Stimulated activated CD4-positive, alpha-beta T cell treated with anti-CD3 and anti-CD28 coated beads, Interleukin-12 subunit alpha, Interleukin-12 subunit beta, amount 100 ng/mL, for 48 hours (primary cell): ENCODE measurements at places on chromosomes 7 and 10.
A peak's percentile ranks its signal among the peaks of the same experiment; 100 is the strongest.

DNA sequence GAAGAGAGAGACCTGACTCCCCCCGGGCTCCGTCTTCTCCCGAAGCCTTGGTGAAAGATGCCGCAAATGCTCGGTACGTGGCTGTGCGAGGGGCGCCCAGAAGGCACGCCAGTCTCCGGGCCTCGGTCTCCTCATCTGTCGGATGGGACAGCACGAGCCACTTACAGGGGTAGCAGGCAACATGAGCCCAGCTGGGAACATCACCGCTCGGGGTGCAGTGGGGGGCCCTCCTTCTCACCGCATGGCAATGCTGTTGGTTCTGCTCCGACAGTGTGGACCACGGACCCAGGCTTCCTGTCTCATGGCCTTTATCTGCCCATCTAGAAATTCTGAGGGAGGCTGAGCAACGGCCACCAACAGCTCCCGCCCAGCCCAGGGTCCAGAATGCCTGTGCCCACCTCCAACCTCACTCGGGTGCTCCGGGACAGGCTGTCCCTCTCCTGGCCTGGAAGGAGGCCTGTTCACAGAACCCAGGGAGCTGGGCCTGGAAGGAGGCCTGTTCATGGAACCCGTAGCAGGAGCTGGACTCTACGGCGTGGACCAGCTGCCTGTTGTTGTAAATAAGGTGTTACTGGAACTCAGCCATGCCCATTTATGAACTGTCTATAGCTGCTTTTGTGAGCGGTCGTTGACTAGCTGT lies 15.8 kb downstream of the ADAP1 start:
- DNase-seq = no peak

- DNase-seq = no peak
Observed at GRCh38 chr7:88867158-88867557, 71.6 kb upstream of the TEX47 start.

DNA sequence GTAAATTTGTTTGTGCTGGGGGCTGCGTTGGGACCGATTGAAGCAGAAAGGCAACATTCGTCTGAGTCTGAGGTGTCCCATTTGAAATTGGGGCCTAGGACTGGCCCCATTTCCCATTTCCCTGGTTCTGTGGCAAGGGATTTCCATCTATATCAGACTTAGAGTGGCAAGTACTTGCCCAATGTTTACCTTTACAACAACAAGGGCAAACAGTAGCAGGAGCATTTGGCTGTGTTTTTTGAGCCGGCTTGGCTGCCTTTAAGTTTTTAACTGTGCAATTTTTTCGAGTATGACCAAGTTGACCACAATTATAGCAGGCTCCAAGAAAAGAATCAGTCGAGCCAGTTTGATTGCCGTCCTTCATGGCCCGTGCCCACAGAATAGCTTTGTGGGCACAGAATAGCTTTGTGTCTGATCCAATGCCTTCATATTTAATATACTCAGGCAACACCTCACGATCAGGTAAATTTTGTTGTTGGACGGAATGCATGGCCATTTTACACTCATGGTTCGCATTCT lies 4.7 kb upstream of the CYP17A1 start:
- DNase-seq = no peak

DNA sequence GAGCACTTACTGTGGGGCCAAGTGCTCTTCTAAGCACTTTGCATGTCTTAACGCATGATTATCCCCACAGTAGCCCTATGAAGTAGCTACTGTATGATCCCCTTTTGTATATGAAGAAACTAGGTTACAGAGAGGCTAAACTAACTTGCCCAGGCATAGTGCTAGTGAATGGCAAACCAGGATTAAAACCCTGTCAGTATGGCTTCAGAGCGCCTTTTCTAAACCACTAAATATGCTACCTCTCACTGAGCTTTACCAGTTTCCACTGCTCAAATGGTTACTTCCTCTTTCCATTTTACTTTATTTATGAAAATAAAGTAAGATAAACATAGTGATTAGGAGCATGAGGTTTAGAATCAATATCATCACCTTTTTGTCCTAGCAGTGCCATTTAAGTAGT lies 73.6 kb downstream of the PODXL start:
- DNase-seq = no peak

DNA sequence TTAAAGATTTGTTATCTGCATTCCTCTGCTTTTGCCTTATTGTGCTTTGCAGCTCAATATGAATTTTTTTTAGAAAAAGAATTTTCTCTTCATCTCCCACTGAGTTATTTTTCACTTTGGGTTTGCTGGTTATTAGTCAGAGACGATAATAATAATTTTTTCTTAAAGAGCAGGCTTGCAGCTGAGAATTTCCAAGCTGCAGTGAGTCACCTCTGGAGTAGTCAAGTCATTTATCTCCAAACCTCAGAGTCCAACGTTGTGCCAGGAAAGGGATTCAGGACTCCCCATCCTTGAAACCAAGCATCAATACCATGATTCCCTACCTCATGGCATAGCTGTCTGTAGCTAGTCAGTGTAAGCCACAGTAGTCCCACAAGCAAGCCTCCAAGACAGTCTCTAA lies 15.2 kb upstream of the EGR2 start:
- DNase-seq = no peak

- DNase-seq = no peak
Observed at GRCh38 chr10:77909021-77909748, 17.4 kb downstream of the DLG5 start.

- DNase-seq = no peak
Observed at GRCh38 chr10:79270466-79271246, 76.6 kb upstream of the PPIF start.

DNA sequence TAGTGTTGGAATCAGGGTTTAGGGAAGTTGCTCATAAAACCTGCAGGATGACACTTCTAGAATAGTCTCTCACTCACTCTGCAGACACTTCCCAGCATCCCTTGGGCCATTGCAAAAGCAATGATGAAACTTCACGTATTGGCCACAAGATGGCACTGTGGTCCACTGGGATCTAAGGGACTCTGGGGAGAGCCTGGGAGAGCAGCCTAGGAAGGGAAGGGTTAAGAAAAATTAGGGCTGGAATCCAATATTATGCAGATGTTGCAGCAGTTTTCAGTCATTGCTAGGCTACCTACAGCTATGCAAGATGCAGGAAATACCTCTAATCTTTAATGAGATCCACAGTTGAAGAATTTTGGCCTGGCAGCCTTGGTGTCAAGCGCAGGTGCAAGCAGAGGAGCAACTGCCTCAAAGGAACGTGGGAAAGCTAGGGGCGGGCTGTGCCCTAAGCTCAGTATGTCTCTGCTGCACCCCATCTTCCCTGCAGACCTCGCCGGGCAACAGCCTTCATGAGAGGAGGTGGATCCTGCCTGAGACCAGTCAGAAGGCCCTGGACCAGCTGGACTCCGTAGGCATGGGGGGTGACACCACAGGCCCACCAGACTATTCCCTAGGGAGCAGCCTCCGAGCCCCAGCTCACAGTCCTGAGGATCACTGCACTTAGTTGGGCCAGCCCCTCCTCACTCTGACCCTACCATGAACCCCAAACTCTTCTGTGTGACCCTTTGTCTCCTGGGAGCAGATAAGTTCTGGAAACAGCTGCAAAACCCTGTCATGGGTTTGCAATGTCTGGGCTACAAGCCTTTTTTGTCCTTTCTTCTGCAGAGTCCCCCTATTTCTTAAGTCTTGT lies 127.9 kb upstream of the PRSS58 start:
- DNase-seq = peak; percentile 44

GRCh38 chr7:144468990-144469732 lies 65.7 kb upstream of the NOBOX start:
- no peak for DNase-seq

- DNase-seq = no peak
Observed at GRCh38 chr7:143890558-143890957, 11.4 kb downstream of the TCAF1 start.

GRCh38 chr7:69762821-69763352 lies 164.6 kb downstream of the AUTS2 start:
- no peak for DNase-seq

DNA sequence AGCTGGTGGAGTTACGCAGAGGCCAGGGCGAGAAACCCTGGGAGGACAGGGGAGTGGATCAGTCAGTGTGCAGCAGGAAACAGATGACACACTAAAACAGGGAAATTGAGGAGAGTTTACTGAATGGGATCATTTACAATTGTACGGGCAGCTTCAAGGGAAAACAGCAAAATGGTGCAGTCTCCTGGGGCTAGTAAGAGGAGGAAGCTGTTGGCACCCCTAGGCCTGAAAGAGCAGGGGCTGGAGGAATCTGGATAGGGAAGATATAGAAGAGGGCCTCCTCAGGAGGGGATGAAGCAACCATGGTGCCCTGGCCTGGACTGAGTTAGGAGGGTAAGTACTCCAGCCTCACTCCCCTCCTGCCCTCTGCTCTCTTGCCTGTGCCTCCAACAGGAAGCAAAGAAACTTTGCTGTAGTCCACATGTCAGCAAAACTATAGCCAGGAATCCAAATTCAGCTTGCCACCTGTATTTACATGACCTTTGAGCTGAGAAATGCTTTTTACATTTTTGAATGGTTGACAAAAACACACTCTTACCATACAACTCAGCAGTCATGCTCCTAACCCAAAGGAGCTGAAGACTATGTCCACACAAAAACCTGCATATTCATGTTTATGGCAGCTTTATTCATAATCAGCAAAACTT lies 52.3 kb upstream of the OPN4 start:
- no peak for DNase-seq

DNA sequence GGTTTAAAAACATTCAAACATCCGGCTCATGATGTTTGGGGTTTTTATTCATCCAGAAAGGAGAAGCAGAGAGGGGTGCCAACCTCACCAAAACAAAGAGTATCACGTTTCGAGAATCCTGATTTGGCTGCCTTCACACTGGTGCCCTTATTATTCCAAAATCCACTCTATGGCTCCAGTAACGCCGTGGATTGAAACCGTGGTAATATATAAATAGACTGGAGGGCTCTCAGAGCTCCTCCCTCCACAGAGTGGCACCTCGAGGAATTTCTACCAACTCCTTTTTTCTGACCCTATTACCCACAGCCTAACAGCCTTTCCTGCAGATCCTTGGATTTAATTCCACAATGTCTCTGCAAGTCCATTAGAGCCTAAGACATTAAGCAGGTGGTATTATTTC lies 353.6 kb downstream of the CRPPA start:
- DNase-seq = no peak

- DNase-seq = no peak
Observed at GRCh38 chr10:71811351-71811750, 38.0 kb upstream of the VSIR start.

DNA sequence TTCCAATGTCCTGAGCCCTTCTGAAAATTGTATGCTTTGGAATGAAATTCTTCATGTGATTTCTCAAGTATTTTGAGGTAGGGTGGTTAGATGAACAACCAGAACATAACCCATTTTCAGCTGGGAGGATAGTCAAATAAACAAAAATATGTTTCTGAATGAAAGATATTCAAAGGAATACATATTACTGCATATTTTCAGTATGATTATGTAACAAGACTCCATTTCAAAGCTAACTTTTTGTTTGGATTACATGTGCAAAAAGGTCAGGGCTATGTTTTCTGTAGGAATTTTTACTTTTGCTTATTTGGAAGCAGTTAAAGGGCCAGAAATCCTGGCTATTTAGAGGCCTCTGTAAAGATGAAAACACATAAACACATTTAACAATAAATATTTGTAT lies 27.7 kb downstream of the CDK6 start:
- DNase-seq = no peak

- no peak for DNase-seq
Observed at GRCh38 chr10:69375307-69376151, 41.2 kb downstream of the TACR2 start.

GRCh38 chr7:23346316-23346715 lies 47.2 kb downstream of the MALSU1 start:
- no peak for DNase-seq

- DNase-seq = no peak
Observed at GRCh38 chr7:44750921-44751571, 2.4 kb downstream of the ZMIZ2 start.

GRCh38 chr7:158449942-158450341 lies 137.7 kb downstream of the PTPRN2 start:
- no peak for DNase-seq

DNA sequence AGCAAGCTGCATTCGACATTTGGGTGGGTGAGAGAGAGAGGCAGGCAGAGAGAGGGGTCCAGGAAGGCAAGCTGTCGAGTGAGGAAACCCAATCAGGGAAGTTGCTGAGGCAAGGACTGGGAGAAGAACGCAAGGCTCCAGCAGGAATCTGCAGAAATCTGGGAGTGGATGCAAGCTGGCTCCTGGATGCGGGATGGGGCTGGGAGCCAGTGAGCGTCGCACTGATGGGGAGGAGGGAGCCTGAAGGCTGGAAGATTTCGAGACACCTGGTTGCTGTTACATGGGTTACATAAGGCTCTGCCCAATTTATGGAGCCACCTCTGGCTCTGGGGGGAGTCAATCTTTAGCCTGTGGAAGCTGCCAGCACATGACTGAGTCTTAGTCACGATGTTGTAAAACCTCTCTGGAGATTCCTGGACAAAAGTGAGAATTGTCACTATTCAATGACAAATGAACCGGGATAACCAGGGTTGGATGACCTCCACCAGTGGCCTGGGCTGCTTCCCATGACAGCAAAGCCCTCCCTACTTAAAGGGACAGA lies 51.1 kb upstream of the ADRB1 start:
- DNase-seq = no peak

GRCh38 chr10:73875139-73875475 lies 752 bp upstream of the CAMK2G start:
- no peak for DNase-seq

- no peak for DNase-seq
Observed at GRCh38 chr7:28937619-28938018, 20.5 kb downstream of the TRIL start.

DNA sequence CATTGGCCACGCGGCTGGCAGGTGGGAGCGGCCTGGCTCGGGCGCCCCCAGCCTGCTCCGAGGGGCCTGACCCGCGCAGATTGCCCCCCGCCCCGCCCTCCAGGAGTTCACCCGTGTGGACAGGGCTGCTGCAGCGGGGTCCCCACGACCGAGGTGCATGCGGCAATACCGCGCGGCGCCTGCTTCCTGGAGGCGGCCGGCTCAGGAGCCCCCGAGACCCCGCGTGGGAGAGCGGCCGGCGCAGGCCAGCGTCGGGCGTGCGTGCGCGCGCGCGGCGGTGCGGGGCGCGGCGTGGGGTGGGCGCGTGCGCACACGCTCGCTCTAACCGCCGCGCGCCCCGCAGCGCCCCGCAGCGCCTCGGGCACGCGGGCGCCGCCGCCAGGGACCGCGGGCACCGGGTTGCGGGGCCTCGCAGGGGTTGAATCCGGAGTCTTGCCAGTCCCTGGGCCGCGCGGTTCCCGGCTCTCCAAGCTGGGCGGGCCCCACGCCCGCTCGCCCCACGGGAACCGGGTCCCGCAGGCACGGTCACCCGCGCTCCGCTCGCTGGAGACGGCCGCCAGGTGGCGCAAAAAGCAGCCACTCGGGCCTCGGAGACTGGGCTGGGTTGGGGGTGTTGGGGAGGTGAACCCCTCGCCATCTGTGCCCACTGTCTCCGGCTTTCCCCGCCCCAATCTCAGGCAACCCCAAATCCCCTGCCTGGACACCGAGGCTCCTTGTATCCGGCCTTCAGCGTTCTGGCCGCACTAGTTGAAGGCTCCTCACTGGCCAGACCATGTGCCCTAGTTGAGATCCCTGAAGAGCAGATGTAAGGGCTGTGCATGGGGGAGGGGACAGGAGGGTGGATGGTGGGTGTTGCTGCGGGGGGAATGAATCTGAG lies 1.3 kb upstream of the ACHE start:
- no peak for DNase-seq
